ENCODE measurements at places on chromosomes 11 and 22.

DNA sequence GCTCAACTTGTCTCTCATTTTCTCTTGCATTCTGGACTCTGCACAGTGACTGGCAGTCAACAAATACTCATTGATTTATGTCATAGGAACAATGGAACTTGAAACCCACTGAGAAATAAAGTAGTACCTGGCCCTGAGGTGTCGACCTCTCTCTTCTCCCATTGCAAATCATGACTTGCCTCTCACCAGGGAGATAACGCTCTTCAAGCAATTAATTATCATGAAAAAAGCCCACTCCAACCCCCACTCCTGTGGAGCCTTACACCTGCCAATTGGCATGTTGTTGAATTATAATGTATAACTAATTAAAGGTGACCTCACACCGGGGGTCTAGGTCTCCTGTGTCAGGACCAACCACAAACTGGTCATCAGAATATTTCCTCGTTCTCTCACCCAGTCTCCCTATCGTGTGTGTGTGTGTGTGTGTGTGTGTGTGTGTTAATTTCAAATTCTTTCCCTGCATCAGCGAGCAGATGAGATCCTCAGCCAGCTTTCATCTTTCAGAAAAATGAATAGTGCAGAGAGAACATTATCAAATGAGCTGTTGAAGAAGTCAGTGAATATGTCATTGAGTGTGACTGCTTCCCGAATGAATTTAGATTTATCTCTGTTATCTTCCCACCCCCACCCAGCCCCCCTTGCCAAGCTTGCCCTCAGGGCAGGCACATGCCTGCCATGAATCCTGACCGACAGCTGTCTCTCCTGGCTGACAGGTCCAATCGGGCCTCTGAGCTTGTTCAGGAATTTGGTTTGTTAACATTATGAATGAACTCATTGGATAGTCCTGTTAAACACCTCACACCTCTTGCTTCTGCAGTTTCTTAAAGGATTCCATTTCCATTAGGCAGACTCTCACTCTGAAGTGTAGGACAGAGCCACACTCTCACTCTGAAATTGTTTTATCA is 357.4 kb downstream of the INSC start:
- no peak for DNase-seq

DNA sequence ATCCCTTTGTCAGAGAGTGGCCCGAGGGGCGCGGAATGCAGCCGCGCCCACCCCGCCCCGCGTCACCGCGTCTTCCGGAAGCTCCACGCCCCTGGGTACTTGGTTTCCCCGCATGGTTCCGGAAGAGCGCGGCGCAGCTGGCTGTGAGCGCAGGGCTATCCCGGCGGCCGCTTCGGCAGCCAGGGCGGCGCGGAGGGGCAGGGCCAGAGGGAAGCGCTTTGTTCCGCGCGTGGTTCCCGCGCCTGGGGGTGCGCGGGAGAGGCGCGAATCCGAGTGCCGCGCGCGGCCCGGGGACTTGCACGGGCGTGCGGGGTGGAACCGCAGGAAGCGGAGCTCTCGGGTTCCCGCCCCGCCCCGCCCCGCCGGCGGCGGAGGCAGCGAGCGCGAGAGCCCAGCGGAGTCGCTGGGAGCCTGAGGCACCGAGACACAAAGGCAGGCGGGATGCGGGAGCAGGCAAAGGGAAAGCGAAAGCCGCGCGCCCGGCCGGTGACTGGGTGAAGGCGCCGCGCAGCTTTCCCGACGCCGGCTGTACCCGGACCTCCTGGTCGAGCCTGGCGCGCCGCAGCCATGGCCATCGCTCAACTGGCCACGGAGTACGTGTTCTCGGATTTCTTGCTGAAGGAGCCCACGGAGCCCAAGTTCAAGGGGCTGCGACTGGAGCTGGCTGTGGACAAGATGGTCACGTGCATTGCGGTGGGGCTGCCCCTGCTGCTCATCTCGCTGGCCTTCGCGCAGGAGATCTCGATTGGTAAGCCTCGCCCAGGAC is at the start of gene PANX1:
PANX1 (plus strand) TSS at position 96 of the 766 bp plus-strand sequence; CDS start at position 568, 472 bp downstream.
- peak; percentile 63 for DNase-seq

DNA sequence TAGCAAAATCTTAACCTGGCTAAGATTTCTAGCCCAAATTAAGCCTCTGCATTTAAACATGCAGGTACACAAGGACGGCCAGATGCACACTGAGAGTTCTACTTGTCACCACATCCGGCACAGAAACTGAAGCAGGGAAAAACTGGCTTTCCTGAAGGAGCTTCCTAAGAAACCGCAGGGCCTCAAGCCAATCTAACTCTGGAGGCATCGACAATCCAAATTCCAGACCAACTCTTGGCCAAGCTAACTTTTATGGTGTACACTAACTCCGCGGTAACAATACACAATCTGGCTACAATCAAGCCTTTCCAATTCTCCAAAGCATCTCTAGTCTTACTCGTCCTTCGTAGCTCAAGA is 1.2 kb downstream of the MSANTD2 start:
- DNase-seq, result no peak

DNA sequence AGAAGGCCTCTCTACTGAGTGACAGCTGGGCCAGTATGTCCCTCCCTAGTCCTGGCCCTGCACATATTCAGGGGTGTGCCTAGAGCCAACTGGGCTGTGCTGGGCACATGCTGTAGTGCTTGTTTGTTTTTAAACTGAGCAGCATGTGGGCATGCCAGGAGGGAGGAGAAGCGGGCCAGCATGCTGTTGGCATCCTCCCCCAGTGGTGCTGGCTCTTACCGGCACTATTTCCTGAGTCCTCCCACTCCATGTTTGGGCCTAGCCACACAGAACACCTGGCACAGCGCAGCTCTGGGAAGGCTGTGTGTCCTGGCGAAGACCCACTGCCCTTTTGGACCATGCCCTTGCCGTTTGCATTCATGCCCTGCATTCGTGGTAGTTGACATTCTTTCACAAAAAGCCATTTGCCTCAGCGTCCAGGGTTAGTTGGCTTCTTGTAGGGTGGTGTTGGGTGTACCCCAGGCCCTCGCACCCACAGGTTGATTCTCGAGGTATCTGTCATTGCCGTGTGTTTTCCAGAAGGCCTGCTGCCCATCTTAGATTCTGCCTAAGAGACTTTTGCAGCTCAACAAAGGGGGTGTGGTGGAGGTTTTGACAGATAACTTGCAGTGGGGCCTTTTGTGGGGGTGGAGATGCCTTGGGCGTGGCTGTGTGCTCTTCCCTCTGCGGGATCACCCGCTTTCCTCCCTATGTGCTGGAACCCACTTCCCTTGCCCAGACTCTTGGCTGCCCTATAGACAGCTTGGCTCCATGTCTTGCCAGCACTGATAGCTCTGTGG is 13.6 kb downstream of the DGCR8 start:
- no peak for DNase-seq

- DNase-seq, result no peak
Observed at GRCh38 chr11:12803086-12803826, 129.0 kb downstream of the TEAD1 start.

DNA sequence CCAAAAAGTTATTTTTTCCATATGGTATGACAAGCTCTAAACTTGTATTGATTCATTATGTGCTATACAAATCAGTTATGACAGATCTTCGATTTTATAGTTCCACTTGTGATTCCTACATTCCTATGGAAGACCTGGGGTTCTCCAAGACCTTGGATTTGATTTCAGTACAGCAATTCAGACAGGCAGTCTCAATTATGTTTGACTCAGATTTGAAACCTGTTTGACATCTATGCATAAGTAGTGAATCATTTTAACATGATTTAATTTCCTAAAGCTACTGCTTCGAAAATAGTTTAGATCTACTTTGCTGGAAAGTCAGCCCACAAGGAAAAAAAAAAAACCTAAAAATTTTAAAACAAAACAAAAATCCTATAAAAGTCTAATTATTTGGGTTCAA is 820.4 kb downstream of the LUZP2 start:
- DNase-seq, result no peak

DNA sequence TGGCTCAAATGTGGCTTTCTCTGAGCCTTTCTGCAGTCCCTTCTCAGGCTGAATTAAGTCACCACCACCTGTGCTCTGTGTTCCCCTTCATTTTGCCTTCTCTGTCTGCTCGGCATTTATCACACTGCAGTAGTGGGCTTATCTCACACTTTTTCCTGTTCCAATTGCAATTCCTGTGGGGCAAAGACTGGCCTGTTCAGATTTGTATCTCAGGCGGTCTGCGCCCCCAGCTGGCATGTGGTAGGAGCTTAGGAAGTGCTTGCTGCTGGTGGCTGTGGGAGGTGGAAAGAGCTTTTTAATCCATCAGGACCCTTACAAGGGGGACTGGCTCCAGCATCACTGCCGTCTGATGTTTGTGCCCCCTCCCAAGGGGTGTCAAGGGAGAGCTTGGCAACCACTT is 21.2 kb downstream of the BMAL1 start:
- DNase-seq, result no peak

DNA sequence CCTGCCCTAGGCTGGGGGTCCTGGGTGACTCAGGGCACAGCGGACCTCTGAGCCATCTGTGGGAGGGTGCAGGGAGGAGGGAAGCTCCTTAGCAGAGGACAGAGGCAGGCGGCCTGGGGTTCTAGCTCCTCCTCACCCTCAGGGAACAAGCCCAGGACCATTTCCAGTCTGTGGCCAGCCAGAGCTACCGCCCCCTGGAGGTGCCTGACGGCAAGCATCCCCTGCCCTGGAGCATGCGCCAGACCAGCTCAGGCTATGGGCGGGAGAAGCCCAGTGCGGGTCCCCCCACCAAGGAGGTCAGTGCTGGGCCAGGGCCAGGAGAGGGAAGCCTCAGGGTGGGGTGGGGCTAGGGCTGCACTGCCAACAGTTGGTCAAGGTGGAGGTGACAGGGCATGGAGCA is 26.0 kb upstream of the LRRC10B start:
- peak; percentile 26 for DNase-seq

DNA sequence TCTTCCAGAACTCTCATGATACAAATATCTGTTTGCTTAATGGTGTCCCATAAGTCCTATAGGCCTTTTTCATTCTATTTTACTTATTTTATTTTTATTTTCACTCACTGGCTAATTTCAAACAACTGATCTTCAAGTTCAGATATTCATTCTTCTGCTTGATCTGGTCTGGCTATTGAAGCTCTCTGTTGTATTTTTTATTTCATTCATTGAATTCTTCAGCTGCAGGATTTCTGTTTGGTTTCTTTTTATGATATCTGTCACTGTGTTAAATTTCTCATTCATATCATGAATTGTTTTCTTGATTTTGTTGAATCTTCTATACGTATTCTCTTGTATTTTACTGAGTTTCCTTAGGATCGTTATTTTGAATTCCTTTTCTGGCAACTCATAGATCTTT is 2.6 kb upstream of the OR10A3 start:
- no peak for DNase-seq

DNA sequence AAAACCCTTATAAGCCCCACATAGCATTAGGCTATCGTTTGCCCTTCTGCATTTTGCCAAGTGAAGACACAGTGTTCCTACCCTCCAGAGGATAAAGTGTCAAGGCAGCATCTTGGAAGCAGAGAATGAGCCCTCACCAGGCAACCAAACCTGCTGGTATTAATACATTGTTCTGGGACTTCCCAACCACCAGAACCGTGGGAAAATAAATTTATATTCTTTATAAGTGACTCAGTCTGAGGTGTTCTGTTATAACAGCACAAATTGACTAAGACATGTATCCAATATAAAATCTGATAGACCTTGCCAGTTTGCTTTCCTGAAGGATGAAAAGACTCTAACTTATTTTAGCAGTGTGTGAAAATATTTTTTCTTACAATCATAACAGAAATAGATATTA is 792.5 kb upstream of the LRRC4C start:
- no peak for DNase-seq

GRCh38 chr11:3058753-3059664 is 1.8 kb upstream of the CARS1 start:
- DNase-seq, result no peak

DNA sequence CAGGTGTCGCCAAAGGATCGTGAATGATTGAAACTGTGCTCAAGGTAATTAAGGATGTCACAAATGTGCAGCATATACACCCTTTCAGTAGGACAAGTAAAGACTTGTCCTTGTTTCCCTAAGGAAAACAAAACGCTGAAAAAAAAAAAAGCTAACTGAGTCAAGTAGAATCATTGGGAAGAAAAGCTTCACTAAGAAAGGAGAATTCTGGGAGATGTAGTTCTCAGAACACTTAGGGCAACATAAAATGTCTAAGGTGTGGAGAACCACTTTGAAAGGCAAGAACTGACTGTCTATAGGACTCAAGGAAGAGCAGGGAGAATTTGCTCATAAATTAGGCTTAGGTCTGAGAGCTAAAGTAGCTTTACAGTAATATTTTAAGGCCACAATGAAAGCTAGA is 2.9 kb upstream of the OR5T1 start:
- no peak for DNase-seq

GRCh38 chr11:9304178-9304577 is 10.2 kb downstream of the TMEM41B start:
- DNase-seq, result no peak

GRCh38 chr11:128666397-128666796 is 27.5 kb upstream of the FLI1 start:
- no peak for DNase-seq

- DNase-seq, result no peak
Observed at GRCh38 chr11:107710301-107710700, 1.6 kb downstream of the SLN start.

DNA sequence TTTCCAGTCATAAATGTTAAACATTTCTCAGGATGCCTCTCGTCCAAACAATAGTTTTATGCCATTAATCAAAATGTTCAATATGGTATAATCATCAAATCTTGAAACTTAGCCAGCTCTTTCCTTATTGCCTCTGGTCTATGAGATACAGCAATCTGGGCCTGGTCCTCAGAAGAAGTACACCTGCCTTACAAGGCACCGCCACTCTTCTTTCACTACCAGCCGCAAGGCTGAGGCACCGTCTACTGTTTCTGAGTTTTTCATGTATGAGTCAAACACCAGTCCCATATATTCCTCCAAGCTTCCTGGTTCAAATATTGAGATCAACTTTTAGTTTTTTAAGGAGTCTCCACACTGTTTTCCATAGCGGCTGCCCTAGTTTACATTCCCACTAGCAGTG is 600.6 kb upstream of the FAT3 start:
- no peak for DNase-seq

DNA sequence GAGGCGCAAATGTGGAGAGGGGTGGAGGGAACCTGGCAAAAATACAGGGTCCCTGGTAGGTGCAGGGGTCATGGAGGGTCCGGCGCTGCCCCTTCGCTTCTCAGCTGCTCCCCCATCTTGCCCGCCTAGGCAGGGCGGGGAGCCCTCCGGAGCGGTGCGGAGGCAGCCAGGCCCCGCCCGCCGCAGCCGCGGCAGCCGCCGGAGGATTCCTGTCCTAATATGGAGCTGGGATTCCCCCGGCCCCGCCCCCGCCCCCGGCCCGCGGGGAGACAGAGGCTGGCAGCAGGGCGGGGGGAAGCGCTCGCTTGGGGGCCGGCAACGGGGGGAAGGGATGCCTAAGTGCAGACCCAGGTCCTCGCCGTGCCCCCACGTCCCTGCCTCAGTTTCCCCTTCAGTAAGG is 1.0 kb upstream of the NPAS4 start:
- no peak for DNase-seq

- no peak for DNase-seq
Observed at GRCh38 chr11:14346303-14346955, 12.6 kb downstream of the RRAS2 start.

DNA sequence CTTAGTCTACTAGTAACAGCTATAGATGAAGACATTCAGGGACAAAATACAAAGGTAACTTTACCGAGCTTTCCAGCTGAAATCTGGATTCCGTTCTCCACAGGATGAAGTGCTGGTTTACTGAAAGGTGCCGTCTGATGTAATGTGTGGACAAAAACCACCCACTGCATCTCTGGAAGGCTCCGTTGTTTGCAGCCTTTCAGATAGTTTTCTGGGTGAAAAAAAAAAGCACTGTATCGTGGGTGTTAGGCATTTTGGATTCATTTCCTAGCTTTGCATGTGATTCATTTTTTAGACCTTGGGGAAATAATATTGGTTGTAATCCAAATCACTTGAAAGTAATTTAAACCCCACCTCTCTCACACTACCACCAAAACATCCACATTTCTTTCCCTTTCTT is 10.4 kb downstream of the JAM3 start:
- DNase-seq, result no peak

All from GM18507 (cell line).